Thymus (tissue), 14 donors: ENCODE measurements at places on chromosomes 12 and 14.

DNA sequence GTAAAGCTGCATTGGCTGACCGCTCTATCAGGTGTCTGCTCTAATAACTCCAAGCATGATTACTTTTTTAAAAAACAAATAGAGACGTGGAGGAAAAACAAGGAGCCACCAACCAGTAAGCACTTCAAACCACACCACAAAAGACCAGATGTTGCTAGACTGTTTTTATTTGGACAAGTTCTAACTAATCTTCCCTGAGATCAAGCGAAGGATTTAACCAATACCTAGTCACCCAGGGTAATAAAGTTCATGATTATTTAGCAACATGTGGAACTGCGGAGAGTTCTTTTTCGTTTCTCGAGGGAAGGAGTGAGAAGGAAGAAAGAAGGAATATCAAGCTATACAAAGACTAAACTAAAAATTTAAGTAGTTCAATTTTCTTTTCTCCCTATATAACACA is 288.1 kb downstream of the DUSP6 start:
- DNase-seq, result no peak

- DNase-seq, result no peak
Measured at GRCh38 chr12:116257215-116257614, 20.3 kb downstream of the MED13L start.

DNA sequence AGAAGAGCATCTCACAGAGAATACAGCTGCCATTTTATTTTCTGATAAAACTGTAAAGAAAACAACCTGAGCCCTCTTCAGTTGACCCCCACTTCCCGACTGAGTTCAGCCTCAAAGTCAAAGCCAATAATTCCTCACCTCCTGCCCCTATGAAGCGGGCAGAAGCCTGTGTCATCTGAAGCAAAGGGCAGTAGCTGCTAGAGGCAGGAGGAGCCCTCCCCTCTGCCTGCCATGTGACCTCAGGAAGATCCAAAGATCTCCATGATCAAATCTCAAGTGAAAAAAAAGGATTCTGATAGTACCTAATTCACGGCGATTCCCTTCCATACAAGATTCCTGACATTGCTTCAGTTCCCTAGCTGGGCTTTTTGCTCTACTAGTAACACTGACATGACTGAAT is 223.1 kb upstream of the CAND1 start:
- no peak for DNase-seq

- DNase-seq, result no peak
Measured at GRCh38 chr12:47004634-47005033, 74.8 kb upstream of the PCED1B start.

DNA sequence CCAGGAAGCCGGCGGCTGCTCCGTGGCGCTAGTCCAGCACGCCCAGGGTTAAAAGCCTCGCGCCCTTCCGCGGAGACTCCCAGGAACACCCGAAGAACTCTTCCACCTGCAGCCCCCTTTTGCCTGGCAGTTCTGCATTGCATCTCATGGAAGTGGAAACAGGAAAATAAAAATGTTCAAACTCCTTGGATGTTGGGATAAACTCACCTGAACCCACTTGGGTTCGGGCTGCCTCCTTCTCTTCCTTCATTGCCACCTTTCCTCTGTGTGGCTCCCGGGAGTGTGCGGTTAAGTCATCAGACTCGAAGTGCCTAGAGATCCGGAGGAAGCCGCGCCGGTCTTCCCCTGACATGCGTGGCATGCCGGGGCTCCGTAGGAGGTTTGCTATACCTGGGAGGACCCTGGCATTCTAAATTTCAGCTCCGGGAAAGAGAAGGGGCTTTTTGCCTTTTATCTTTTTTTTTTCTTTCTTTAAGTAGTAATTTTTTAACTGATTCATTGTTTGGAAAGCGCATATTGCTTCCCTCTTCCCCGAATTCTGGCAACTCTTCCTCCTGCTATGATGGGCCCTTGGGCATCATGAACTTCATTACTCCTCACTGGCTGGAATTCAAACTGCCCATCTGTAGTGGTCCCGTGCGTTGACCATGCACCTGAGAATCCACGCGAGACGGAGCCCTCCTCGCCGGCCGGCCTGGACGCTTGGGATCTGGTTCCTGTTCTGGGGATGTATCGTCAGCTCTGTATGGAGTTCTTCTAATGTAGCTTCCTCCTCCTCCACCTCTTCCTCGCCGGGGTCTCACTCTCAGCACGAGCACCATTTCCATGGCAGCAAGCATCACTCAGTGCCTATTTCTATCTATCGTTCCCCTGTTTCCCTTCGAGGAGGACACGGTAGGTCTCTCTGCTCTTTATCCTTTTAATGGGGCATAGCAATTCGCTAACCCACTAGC is 931.4 kb downstream of the DIO2 start:
- no peak for DNase-seq

DNA sequence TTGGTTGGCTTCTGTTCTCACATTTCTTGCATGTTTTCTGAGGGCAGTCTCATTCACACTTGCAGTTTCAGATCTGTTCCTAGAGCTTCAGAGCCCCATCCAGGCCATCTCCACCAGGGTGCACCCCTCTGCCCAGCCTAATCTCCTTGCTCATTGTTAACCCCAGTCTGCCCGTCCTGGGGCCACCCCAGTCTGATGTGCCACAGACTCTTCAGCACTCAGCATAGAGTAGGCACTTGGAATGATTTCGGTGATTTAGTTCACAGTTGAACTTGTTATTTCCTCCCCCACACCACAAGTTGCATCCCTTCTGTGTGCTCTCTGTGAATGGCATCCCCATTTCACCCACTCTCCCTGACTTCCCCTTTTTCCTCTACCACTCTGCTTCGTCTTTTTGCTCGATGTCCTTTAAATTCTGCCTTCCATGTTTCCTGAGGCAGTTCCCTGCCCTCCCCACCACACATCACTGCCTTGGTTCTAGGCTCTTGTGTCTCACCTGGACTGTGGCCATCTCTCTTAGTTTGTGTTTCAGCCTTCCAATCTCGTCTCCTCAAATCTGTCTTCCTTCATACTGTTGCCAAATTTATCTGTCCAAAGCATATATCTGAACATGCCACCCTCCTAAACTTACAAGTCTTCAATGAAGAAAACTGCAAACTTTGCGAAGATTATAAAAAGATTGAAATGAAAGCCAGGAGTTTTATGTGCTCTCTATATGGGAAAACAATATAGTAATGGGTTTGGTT is 41.5 kb downstream of the ANO6 start:
- no peak for DNase-seq

- no peak for DNase-seq
Measured at GRCh38 chr12:116425256-116426193, 133.7 kb upstream of the MAP1LC3B2 start.

GRCh38 chr14:29654901-29655550 is 272.6 kb downstream of the PRKD1 start:
- no peak for DNase-seq

DNA sequence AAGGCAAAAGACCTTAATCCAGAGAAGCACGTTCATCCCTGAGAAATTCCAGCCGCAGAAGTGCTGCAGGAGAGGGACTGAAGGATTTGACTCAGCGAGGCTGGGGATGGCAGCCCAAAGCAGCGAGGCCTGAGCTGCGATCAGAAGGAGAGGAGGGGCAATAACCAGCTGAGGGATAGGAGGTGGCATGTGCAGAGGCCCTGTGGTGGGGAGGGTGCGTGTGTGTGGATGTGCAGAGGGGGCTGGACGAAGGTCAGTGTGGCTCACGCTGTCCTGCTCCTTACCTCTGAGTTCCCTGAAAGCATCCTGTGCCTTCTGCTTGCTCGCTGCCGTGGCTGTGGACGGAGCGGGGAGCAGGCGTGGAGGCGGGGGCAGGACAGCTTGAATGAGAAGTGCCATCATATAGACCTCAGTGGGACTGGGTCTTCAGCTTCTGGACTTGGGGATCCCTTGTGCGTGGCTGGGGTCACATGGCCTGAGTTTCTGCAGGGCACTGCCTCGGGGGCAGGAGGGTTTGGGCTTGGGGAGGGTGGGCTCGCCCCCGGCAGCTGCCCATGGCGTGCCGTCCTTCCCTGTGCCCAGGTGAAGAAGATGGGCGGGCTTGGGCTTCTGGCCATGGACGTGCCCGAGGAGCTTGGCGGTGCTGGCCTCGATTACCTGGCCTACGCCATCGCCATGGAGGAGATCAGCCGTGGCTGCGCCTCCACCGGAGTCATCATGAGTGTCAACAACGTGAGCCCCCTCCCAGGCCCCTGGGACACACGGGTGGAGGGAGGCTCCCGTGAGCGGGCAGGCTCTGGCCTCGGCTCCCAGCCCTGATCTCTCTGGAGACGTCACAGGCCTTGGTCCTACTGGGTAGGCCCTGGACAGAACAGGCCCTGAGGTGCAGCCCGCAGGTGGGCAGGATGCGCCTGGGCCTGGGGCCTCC is 11.0 kb downstream of the ACADS start:
- DNase-seq, result no peak

DNA sequence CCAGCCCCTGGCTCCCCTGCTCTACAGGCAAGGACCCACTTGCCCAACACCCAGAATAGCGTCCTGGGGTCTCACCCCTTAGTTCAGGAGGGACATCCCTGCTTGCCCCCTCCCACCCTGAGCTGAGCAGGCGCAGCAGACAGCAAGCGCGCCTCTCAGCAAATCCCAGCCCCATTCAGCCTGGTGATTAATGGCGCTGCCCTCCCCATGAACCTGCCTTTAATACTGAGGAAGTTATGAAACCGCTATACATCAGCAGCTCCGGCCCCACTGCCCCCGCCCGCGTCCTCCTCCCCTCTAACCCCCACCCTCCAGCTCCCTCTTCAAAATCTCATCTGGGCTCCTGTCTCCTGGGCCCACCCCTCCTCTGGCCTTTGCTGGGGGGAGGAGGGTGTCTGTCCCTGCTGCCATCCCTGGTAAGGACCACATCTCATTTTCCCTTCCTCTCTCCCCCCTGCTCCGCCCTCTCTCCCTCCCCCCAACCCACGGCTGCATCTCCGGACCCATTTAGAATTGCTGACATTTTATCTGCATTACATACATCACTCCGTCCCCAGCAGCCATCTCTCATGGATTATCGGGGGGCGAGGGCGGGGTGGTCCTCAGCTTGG is 7.1 kb upstream of the SMUG1 start:
- no peak for DNase-seq

DNA sequence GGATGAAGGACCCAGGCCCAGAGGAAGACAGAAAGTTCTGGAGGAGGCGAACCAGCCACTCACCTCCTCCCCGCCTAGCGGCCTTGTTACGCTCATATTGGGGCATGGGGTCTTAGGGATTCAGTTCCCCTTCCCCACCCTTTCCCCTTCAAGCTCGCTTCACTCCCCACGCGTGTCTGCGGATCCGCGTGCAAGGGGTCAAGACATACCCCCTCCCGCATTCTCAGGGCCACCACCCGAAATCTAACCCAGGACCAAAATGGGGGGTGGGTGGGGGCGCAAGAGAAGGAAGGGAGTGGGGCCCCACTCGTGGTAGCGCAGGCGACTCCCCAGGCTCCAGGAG is 584 bp upstream of the RFX4 start:
- no peak for DNase-seq

- DNase-seq, result no peak
Measured at GRCh38 chr14:104577426-104577825, 2.1 kb upstream of the C14orf180 start.

DNA sequence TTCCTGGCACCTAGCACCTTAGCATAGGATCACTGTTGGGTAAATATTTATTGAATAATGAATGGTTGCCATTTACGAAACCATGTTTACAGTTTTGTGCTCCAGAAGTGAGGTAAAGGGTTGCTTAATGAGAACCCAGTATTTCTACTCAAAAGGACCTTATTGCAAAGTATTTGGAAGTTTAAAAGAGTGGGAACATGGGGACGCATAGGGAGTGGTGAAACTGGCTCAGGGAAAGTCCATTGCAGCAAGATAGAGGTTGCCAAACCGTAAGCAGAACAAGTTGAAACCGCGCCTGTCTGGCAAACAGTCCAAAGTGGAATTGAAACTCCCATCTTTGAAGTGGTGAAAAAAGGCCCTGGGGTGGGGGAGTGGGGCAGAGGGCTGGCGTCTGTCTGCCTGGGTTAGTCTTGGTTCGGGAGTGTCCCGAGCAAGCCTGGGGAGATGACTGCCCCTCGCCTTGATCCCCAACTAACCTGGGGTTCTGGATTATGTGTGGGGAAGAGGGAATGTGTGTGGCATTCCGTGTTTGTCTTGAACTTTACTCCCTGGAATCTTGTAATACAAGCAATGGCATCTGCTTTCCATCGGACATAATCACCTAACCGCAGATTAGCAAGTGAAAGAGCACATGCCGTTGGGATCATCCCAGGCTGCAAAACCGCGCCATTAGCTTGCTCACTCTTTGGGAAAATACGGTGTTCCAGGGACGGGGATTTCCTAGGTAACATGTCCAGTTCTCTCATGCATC is 7.2 kb downstream of the ALDH2 start:
- DNase-seq, result no peak

- no peak for DNase-seq
Measured at GRCh38 chr14:84029720-84030119, 1500.2 kb upstream of the FLRT2 start.

GRCh38 chr12:182381-182892 is 31.5 kb downstream of the SLC6A12 start:
- no peak for DNase-seq

GRCh38 chr12:118689793-118690192 is 291.5 kb upstream of the SRRM4 start:
- no peak for DNase-seq

DNA sequence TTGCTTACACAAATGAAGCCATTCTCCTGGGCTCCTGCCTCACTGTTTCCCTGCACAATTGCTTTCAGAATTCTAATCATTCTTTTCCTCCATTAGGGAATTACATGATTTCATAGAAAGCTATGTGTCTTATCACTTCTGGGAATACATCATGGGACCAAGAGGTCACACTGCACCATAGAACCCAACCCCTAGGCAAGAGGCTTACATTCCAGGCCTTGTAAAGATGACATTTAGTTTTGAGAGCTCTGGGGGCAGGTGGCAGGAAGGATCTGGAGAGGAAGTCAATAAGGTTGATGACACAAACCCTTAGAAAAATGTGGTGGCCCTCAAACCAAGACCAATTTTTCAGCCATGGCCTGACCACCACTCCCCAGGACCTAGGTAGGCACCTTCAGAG is 57.1 kb downstream of the NUAK1 start:
- DNase-seq, result no peak

DNA sequence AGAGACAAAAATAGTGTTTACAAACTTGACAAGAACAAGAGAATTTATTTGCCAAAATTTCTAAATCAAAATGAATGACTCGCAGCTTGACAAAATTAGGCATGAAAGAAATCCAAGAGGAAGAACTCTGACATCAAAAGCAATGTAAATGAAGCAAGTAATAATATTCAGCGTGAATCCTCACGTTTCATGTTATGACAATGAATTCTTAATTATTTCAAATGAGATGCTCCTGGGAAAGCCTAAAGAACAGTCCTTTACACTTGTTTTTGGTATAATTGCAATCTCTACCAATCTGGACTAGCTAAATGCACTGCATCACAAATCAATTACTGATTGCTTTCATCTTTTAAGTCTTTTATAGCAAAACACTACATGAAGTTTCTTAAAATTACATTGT is 29.1 kb downstream of the PIK3C2G start:
- no peak for DNase-seq

- DNase-seq, result no peak
Measured at GRCh38 chr12:76259106-76259505, 89.1 kb downstream of the BBS10 start.

GRCh38 chr12:108810636-108811035 is 46.7 kb downstream of the SSH1 start:
- no peak for DNase-seq
